Endothelial cell of umbilical vein (primary cell): ENCODE measurements at places on chromosomes 11 and 22. TPM values are rescaled to one million over a fixed set of nuclear protein-coding genes. Genes with fewer than 3 reads are reported as not detected.

DNA sequence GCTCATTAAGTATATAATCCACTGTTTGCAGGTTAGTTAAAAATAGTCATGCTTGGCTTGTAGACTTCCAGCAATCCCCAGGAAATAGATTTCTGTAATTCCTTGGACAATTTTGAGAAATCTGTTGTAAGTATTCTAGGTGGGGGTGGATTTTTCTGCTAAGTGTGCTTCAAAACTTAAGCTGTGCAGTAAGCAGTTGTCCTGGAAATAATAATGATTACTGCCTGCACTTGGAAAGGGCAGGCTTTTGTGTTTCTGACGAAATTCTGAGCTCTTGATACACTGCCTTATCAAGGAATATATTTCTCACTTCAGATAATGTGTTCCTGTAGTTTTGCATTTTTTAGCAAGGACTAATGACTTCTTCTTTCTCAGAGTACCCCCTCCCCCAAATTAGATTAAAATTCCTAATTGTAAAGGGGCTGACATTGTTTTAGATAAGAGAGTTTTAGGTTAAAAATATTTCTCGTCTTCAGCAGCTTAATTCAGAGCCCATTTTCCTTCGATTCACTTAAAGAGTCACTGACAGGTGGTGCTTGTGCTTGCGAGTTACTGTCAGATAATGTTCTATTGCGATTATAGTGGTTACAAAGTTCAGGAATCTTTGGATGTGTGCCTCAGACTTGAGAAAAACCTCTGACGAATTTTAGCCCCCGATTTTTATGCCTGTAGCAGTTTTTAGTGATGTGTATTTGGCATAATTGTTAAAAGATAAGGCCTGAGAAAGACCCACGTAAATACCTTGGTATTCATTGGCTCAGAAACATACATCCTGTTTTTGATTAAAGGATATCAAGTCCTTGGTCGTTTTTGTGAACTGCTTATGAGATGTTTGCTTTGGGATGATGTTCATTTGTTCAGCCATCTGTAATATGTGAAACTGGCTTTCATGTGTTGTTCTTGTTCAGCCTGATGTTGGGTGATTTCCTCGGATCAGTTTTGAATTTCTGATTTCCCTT, 120.5 kb downstream of the HIPK3 start:
- DNase-seq = peak; percentile 51

GRCh38 chr11:96311120-96311568, 31.9 kb downstream of the MAML2 start:
- peak; percentile 89 for DNase-seq

- no peak for DNase-seq
Measured at GRCh38 chr22:43944670-43945430, 10.4 kb upstream of the SAMM50 start.

DNA sequence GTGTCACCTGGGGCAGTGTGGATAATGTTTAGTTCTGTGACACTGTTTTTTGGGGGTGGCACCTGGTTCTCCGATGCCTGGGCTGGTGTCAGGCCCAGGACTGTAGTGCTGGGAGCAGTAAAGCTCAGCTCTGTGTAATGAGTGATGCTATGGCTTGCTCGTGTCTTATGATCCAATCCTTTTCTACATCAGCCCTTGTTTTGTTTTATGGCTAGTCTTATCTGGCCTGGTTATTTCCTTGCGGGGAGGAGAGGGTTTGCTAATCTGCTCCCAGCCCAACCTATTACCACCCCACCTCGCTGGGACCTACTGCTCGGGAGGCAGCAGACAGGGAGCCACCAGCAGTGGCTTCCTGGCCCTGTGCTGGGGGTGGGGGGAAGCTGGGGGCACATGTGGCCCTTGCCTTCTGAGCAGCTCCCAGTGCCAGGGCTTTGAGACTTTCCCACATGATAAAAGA, 35.0 kb upstream of the TPBGL start:
- no peak for DNase-seq

DNA sequence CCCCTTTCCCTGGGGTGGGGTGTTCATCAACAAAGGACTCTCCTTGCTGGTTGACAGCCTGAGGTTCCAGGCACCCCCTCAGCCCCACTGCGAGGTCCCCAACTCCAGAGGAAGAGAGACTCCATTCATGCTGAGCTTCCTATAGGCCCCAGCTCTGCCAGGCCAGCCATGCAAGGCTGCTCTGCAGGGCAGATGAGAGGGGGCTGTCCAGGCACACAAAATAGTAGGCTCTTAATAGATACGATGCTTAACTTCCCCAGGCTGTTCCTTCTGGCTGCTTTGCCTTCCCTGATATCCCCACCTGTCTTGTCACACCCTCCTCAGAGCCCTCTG, 45.0 kb upstream of the CRYBB3 start:
- no peak for DNase-seq

GRCh38 chr11:110883256-110883655, 171.0 kb upstream of the ARHGAP20 start:
- DNase-seq = no peak

GRCh38 chr11:94068764-94069163, 47.6 kb downstream of the HEPHL1 start:
- no peak for DNase-seq

- DNase-seq = no peak
Measured at GRCh38 chr22:22881116-22882000, 6.3 kb upstream of the IGLL5 start.

DNA sequence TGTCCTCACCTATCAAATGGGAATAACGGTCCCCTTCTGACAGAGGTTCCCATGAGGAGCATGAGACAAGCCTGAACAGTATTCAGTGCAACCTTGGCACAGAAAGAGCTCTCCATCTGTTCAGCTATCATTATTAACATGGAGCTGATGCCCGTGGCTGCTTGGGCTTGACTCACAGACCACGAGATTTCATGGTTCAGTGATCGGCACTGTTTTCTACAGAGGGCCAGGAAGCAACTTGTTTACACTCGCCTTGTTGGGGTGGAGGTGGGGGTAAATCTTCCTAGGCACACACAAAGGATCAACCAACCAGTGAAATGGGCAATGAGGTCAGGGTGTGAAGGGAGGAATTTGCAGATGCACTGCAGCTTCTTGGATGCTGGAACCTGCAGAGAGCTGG, 88.2 kb downstream of the CWC15 start:
- no peak for DNase-seq

GRCh38 chr11:35664977-35665441, 2.4 kb downstream of the TRIM44 start:
- DNase-seq = no peak

DNA sequence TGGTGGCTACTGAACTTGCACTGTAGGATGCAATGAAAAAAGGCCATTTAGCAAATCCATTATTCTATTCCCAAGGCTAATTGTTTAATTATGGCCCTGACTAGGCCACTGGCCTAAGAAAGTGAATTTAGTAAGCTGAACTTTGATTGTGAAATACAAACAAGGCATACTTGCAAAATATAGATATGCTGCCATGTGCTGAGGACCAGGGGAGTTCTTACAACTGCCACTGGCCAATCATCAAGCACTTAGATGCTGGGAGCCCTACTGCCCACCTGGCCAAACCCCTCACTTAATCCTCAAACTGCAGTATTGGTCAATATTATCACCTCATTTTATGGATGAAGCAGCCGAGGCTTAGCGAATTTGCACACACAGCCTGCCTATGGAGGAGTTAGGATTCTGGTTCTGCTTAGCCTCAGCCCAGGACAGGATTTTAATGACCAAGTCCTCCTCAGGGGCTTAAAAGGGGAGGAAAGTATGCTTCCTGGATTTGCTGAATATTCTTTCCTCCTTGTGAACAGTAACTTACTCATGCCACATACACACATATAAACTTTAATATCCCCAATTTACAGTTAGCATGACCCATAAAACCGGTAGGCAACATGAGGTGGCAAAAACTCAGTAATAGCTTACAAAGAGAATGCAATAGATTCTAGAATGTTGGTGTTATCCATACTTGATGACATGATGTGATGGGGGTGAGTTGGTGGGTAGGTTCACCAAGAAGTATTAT, 39.3 kb downstream of the CD44 start:
- no peak for DNase-seq

GRCh38 chr11:61871158-61871597, 20.2 kb downstream of the FADS3 start:
- peak; percentile 76 for DNase-seq

DNA sequence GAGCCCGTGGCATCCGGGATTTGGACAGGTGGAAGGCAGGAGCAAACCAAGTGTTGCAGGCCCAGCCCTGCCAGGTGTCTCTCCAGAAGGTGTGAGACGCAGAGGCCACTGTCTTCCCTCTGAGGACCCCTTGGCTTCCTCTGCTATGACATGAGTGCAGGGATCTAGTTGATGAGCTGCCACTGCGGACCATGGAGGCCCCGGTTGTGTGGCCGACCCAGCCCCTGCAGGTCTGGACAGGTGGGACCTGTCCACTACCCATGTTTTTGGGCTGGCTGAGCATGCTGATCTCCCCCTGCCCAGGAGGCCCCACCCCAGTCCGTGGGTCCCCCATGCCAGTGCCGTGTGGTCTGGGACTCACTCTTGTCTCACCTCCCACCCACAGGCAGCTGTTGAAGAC, 22.9 kb downstream of the PRR5 start:
- DNase-seq = no peak

DNA sequence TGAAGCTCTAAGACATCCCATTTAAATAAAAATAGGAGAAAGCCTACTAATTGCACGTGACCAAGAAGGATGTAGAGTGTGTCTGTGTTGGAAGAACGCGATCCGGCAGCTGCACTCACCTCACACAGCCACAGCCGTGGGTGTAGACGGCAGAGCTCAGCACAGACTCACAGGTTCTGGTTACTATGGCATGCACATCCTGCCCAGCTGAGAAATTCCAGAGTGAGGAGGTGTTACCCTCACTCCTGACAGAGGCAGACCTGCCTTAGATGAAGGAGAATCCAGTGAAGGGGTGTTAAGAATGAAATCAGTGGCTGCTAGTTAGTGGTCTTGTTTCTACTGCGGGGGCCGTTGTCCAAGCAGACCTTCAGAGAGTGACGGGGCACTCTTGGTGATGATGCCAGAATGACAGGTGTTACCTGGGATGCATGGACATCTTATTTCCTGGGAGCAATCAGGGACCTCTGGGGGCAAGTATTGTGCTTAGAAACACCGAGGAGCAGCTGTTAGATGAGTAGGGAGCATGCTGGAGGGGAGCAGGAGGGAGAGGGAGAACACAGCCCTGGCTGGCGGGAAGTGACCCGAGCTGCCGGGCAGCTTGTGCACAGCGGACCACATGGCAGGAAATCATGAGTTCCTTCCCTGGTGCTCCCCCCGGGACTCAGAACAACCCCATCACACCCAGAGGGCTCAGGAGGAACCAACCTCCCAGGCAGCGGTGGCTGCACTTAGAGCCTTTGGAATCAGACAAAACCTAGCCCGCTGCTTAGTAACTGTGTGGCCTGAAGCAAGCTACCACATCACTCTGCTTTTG, 12.3 kb downstream of the KCNJ5 start:
- DNase-seq = no peak

The CNGA4 gene
- polyA plus RNA-seq = 0.11 TPM in 1 of 2 replicates, not detected in the other

The VPREB1 gene
- polyA plus RNA-seq = not detected in 2 replicates

The ACR gene
- 0.43 and 0.91 TPM in 2 replicates for polyA plus RNA-seq

The RIMBP3B gene
- polyA plus RNA-seq = not detected in 2 replicates

The TAF1D gene
- polyA plus RNA-seq = 39.7 and 60.7 TPM in 2 replicates

The PANX3 gene
- polyA plus RNA-seq = not detected in 2 replicates

The CFAP68 gene
- polyA plus RNA-seq = 9.0 and 10.6 TPM in 2 replicates
